ENCODE measurements at places on chromosomes 6 and 20. TPM values are rescaled to one million over a fixed set of nuclear protein-coding genes. Genes with fewer than 3 reads are reported as not detected.

Gene GABRR2
- total RNA-seq, result not detected

Gene RRAGD
- total RNA-seq, result 18.4 TPM

Gene SAMD5
- total RNA-seq, result under 0.01 TPM

Gene COX4I2
- total RNA-seq, result not detected

Gene SLC22A3
- not detected for total RNA-seq

Gene CNR1
- total RNA-seq, result not detected

Gene YWHAB
- 138 TPM for total RNA-seq

Gene NEURL2
- total RNA-seq, result 7.0 TPM

Gene GSTA2
- total RNA-seq, result not detected

Gene COL10A1
- not detected for total RNA-seq

Gene CARMIL1
- 0.20 TPM for total RNA-seq

Gene ZNF165
- 2.7 TPM for total RNA-seq

Gene GSTA3
- not detected for total RNA-seq

Gene SMLR1
- not detected for total RNA-seq

Gene TMEM244
- not detected for total RNA-seq

Gene PAK5
- total RNA-seq, result not detected

Gene TAGAP
- total RNA-seq, result not detected

Gene GRM4
- total RNA-seq, result 4.9 TPM

Gene RFX6
- total RNA-seq, result not detected

Measured in G401 (cell line).